ENCODE measurements at places on chromosomes 16 and 17.

- no peak for DNase-seq
Measured at GRCh38 chr16:65876056-65876408, 490.5 kb upstream of the CDH5 start.

GRCh38 chr17:38653679-38654078 lies 21.1 kb downstream of the EPOP start:
- no peak for DNase-seq

GRCh38 chr17:8004899-8005298 lies 2.5 kb downstream of the GUCY2D start:
- no peak for DNase-seq

DNA sequence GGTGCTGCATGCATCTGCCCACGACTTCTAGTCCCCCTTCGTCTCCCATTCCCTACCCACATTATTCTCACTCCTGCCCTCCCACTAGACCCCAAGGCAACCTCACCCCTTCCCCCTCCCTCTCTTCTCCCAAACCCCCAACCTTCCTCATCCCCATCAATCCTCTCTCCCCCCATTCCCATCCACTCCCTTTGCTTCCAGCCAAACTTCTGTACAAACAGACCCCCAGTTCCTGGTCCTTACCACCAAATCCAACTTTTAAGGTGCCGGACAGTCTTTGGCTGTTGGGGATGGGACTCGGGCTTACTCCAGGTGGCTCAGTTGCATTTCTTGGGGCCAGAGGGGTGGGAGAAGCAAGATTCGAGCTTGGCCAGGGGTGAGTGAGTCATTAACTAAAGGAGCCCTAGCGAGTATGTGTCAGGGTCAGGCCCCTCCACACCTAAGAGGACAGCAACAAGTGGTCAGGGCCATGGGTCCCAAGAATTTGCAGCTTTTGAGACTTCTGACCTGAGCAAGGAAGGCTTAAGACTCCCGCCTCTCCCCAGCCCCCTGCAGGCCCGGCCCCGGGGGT lies at the start of gene SLC38A8:
SLC38A8 (minus strand) TSS at position 488 of the 571 bp plus-strand sequence. CDS start 638 bp downstream, outside the sequence.
- no peak for DNase-seq

- DNase-seq = no peak
Measured at GRCh38 chr17:34156741-34157589, 98.1 kb upstream of the CCL2 start.

- peak; percentile 58 for DNase-seq
Measured at GRCh38 chr17:38584350-38584925, 21.3 kb downstream of the SRCIN1 start.

DNA sequence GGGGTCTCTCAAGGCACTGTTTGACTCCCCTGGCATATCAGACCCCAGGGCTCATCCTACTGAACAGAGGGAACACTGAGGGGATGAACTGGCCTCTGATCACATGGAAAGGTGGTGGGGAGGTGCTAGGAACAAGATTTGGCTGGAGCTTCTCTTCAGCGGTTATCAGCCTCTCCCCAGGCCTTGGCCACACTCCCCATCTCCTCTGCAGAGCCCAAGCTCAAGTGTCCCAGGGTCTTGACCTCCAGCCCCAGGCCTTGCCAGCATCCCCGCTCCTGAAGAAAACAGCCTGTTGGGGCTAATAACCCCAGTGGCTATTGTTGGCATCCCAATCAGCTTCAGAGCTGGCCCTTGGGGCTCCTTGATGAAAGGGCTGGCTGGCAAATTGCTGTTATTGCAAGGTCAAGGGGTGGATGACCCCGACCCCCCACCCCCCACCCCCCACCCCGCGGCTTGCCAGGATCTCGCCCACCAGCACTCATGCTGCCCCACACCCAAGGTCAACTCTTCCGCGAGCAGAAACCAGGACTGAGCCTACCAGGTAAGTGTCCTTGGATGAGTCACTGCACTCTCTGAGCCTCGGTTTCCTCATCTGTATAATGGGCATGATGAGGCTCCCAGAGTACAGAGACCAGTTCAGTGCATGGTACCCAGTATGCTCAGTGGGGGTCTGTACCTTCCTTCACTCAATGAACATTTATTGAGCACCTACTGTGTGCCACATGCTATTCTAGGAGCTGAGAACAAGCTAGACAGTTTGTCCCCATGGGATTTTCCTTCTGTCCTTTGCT lies 18.8 kb upstream of the FAM83G start:
- no peak for DNase-seq

GRCh38 chr17:42832934-42833766 lies at the start of gene PSME3:
TSS of gene PSME3 (plus strand) at chr17:42833397. CDS start at chr17:42833632, 235 bp downstream.
- peak; percentile 93 for DNase-seq

GRCh38 chr17:34596920-34597319 lies 17.5 kb downstream of the TMEM132E start:
- DNase-seq = no peak

- no peak for DNase-seq
Measured at GRCh38 chr16:2734844-2735515, 15.0 kb upstream of the PRSS27 start.

- DNase-seq = no peak
Measured at GRCh38 chr17:56675876-56676660, 82.6 kb downstream of the NOG start.

DNA sequence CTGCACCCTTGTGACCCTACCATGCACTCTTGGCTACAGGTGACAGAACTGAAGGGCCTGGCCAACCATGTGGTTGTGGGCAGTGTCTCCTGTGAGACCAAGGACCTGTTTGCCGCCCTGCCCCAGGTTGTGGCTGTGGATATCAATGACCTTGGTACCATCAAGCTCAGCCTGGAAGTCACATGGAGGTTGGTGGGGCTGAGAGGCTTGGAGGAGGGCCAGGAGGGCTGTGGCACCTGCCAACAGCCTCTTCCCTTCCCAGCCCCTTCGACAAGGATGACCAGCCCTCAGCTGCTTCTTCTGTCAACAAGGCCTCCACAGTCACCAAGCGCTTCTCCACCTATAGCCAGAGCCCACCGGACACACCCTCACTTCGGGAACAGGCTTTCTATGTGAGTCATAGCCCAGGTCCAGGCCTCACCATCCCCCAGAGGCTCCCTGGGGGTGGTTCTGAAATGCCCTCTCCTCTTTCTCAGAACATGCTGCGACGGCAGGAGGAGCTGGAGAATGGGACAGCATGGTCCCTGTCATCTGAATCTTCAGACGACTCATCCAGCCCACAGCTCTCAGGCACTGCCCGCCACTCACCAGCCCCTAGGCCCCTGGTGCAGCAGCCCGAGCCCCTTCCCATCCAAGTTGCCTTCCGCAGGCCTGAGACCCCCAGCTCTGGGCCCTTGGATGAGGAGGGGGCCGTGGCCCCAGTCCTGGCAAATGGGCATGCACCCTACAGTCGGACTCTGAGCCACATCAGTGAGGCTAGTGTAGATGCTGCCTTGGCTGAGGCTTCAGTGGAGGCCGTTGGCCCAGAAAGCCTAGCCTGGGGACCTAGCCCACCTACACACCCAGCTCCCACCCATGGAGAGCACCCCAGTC lies 13.0 kb downstream of the RIPOR1 start:
- DNase-seq = no peak

DNA sequence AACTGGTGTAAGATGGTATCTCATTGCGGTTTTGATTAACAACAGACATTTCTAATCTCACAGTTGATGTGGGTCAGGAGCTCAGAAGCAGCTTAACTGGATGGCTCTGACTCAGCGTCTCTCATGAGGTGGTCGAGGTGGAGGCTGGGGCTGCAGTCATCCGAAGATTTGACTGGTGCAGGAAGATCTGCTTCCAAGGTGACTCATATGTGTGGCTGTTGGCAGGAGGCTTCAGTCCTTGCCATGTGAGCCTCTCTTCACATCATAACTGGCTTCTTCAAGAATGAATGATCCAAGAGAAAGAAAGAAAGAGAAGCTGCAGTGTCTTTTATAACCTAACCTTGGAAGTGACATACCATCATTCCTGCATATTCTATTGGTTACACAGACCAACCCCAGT lies 376.1 kb downstream of the SEC14L1 start:
- DNase-seq = no peak

DNA sequence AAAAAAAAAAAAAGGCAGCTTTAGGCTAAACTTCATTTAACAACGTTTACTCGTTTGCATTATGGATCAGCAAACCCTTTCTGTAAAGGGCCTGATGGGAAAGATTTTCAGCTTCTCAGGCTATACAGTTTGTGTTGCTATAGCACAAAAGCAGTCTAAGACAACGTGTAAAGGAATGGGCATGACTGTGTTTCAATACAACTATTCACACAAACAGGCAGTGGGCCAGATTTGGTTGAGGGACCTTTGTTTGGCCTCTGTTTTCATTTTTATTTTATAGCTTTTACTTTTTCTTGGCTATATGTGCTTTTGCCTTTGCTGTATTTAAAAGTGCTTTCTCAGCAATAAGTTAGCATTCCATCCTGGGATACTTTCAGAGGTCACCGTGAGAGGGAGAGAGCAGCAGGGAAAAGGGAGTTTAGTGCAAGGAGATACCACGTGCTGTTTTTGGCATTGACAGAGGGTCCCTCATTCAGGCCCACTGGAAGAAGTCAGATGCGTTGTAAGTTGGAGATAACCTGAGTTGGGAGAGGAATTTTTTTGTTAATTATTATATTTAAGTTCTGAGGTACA lies 335.6 kb downstream of the UTP18 start:
- DNase-seq = no peak

GRCh38 chr17:65799869-65800268 lies 238.4 kb upstream of the AXIN2 start:
- no peak for DNase-seq

DNA sequence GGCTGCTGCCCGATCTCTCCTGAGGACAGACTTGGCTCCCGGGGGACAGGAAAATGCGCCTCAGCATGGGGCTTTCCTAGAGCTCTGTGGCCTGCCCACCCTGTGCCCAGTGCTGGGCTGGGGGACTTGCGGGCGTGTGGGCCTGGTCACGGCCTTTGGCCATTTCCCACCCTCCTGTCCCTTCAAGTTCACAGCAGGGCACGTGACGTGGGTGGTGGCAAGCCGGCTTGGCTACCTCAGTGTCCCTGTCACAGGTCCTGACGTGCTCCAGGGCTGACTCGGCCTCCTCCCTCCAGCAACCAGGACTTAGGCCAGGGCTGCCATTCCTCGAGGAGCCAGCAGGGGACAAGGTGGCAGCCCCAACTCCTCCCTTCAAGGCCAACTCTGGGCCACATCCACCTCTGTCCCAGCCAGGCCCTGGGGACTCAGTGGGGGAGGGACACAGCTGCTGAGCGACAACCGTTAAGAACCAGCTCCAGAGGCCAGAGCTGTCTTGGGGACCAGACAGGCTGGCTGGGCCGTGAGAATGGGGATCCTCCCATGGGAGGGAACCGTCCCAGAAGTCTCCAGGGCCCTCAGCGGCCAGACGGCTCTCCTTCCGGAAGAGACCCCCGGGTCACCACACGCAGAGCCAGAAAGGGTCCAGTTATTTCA lies 981 bp upstream of the UNC13D start:
- peak; percentile 46 for DNase-seq

- no peak for DNase-seq
Measured at GRCh38 chr16:12096828-12097522, 120.4 kb downstream of the SNX29 start.

DNA sequence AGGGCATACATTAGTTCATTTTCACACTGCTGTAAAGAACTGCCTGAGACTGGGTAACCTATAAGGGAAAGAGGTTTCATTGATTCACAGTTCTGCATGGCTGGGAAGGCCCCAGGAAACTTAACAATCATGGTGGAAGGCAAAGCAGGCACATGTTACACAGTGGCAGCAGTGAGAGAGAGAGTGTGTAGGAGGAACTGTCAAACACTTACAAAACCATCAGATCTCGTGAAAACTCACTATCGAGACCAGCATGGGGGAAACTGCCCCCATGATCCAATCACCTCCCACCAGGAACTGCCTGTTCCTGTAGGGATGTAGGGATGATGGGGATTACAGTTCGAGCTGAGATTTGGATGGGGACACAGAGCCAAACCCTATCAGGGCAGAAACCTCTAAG lies 17.2 kb downstream of the NUBP1 start:
- no peak for DNase-seq

GRCh38 chr16:65062736-65063583 lies 58.9 kb downstream of the CDH11 start:
- DNase-seq = peak; percentile 70

DNA sequence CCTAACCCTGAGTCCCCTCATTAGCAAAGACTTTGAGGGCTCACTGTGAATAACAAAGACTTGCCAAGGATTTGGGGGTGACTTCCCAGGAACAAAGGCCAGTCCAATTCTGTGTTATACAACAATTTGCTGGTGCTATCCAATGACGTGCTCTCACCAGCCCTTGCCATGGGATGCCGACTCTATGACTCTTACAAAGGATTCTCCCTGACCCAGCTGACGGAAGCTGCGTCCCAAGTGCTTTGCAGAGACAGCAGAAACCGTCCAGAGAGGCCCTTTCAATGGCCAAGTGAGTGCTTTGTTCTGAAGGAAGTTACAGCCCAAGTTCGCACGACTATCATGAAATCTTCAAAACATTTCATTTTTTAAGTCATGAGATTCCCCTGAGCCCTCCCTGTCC lies 345.3 kb upstream of the TNRC6C start:
- no peak for DNase-seq

GRCh38 chr17:62675701-62676100 lies 48.2 kb downstream of the MRC2 start:
- no peak for DNase-seq

- DNase-seq = no peak
Measured at GRCh38 chr16:59696495-59696894, 962.4 kb upstream of the GOT2 start.

DNA sequence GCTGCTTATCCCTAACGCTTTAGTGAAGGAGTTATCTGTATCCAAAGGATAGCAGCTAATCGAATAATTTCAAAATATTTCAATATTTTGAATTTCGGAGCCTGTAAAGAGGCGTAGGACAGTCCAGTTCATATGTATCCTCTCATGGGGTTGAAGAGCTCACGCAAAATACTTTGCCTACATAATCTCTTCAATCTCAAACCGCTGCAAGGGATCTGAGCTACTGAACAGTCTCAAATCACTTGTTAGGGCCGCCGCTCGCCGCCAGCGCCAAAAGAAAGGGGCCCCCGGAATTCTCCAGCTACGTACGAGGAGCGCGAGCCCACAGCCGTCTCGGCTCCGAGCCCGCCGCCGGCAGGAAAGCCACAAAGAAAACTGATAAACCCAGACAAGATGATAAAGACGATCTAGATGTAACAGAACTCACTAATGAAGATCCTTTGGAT lies 601 bp upstream of the RFWD3 start:
- DNase-seq = peak; percentile 31

- no peak for DNase-seq
Measured at GRCh38 chr17:37530420-37530819, 40.7 kb downstream of the DUSP14 start.

DNA sequence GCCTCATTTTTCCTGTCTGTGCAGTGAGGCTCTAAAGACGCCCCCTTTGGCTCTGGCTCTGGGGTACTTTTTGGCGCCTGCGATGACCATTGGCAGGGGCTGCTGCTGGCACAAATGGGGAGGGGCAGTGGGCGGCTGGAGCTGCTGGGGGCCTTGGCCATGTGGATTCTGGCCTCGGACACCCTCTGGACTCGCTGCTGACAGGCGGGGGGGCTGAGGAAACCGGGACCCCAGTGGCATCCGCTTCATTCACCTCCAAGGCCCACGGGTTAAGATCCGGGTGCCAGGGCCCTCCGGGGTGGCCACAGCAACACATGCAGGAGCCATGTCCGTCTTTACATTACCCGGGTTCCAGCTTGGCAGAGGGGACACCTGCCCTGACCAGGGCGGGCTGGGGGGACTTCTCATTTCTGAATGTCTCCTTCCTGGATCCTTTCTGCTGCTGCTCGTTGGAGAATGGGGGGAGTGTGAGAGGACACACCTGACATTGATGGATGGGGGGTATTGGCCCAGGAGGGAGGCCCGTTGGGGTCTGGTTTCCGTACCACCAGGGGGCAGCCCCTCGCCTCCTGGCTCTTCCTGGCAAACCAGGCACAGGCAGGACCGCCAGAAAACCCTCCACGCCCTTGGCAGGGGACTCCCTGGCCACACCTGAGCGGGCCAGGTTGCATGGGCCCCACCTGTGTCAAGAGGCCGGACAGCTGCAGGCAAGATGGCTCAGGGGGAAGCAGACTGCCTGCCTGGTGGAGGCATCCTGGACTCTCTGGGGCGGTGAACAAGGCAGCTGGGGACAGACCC lies 21.8 kb downstream of the GSE1 start:
- no peak for DNase-seq

Data from midbrain (tissue), 1 donor.